ENCODE measurements at places on chromosomes 13 and 19.

- DNase-seq: no peak
Measured at GRCh38 chr13:21929400-21929799, 258.5 kb downstream of the FGF9 start.

DNA sequence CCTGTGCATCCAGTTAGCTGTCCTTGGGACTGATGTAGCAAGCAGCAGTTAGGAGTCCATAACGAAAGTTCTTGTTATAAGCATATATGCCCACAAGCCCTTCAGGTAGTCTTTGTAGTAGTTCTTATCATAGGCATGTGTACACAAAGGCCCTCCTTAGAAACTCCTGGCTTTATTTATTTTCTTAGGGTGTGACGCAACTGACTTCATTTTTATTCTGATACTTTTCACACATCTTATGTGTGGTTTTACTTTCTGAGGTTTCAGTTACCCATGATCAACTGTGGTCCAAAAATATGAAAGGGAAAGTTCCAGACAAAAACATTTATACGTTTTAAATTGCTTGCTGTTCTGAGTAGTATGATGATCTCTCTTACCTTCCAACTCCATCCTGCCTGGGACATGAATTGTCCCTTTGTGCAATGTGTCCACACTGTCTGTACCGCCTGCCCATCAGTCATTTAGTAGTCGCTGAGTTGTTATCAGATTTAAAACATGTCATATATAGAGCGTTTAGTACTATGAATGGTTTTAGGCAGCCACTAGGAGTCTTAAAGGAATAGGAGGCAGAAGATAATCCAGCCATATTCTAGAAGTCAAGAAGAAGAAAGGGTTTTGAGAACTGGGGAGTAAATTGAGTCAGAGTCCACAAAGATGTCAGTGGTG is 19.4 kb downstream of the GPC5 start:
- DNase-seq: no peak

DNA sequence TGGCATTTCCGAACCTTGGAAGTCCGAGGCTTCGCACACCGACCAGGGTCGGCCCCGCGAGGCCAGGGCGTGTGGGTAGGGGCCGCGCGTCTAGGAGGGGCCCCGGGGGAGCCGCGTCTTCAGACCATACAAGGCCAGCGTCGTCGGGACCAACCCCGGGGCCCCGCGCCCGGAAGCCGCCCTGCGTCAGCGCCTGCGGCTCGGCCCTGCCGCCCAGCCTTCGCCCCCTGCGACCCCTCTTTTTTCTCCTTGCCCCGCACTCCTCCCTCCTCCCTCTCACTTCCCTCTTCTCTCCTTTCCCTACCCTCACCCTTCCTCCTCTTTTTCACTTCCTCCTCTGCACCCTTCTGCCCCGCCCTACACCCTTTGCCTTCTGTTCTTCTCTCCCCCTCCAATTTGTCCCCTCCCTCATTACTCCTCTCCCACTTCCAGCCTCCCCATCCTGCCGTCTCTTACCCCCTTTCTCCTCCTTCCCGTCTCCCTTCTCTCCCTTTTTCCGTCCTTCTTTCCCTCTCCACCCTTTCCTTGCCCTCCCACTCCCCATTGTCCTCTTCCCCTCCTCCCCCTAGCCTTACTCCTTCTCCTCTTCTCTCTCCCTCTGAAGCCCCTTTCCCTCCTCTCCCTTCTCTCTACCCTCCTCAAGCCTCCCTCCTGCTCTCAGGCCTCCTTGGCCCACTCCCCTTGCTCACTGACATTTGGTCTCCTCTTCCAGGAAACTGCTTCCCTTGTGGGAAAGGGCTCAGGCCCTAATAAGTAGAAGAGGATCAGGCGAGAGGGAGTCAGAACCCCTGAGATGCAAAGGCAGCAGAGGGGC is 2.2 kb upstream of the PLEKHG2 start:
- no peak for DNase-seq

DNA sequence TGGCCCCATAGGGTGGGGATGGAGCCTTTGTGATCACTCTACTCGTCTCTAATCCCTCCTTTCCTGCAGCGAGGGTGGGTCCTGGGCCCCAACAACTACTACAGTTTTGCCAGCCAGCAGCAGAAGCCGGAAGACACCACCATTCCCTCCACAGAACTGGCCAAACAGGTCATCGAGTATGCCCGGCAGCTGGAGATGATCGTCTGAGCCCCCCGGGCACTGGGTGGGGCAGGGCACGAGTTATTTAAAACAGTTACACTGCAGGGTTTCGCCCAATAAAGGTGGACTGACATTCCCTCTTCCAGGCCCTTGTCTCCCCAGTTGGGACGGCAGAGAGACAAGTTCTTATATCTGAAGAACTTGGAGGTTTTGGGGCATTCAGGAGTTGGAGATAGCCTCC is 4.7 kb downstream of the GGN start:
- no peak for DNase-seq

- DNase-seq: no peak
Measured at GRCh38 chr19:23002690-23003422, at the start of gene ZNF728. ZNF728 (minus strand) TSS chr19:23003176; CDS start chr19:23003030, 146 bp downstream.

DNA sequence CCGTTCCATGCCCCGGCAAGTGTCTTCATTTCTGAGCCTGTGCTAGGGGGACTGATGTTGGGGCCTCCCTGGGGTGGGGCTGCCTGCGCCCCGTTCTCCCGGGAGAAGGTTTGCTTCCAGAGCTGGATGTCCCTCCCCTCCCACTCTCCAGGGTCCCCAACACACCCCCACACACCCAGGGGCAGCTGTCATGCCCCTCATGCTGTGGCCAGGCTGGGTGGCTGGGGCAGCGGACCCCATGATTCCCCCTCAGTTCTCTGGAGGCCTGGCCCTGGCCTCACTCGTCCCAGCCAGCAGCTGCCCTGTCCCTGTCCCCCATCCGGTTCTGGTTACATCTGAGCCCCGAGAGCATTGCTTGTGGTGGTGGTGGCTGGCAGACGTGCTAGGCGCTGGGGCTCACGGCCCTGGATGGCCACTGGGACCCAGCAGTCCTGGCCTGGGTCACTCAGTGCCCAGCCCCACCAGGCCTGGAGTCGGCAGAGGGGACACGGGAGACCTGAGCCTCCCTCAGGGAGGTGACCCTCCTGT is 184.8 kb downstream of the KDM4B start:
- no peak for DNase-seq

GRCh38 chr13:22120646-22121045 is 449.8 kb downstream of the FGF9 start:
- DNase-seq: no peak

DNA sequence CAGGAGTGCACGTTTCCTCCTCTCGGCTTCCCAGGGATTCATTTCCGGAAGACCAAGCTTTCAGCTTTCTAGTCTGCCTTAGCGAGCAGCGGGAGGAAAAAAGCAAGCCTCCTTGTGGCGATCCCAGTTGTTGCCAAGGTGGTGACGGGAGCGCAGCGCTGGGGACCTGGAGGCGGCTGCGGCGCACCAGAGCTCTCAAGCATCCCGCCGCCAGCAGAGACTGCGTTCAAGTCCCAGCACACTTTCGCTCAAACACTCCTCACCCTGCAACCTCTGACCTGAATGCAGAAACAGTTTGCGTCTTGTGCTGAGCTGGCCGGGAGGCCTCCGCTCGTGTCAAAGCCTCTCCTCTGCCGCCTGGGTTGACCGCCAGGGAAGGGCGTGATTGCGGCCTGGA is 4.9 kb downstream of the GSX1 start:
- DNase-seq: no peak

DNA sequence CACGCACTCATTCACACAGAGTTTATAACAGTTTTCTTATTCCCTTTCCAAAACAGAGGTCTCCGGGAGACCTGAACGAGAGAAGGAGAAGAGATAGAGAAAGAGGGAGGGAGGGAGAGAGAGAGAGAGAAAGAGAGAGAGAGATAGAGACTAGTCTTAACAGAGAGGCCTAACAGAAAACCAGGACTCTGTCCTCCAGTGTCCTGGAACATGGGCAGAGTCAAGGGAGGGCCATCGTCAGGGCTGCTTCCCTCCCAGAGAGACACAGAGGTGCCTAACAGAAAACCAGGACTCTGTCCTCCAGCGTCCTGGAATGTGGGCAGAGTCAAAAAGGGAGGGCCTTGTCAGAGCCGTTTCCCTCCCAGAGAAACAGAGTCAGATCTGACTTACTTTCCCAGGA is 78.7 kb downstream of the WTIP start:
- DNase-seq: no peak

DNA sequence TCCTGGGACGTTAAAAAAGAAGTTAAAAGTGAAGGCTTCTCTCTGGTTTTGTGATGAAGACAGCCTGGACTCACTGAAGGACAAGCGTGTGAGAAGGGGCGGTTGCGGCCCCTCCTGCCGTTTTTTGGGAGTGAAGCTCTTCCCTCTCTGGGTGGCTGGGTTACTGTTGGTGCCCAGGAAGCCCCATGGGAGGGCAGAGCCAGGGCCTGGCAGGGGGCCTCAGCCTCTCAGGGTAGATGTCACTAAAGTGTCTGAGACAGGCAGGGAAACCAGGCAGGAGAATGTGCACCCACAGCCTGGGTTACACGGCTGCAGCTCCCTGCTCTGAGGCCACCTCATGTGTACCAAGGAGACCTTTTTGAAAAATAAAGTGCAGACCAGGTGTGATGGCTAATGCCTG is 1.5 kb upstream of the WDR88 start:
- DNase-seq: no peak

DNA sequence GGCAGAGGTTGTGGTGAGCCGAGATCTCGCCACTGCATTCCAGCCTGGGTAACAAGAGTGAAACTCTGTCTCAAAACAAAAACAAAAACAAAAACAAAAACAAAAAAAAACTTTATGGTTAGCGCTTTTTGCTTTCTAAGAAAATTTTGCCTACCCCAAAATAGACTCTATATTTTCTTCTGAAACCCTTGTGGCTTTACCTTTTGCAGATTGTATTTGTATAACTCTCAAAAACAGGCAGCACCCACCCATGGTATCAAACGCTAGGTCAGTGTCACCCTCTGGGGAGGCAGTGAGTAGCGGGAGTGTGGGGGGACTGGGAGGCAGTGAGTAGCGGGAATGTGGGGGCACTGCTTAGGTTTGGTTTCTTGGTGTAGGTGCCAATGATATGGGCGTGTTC is 7.5 kb upstream of the SLC39A3 start:
- DNase-seq: peak; percentile 42

DNA sequence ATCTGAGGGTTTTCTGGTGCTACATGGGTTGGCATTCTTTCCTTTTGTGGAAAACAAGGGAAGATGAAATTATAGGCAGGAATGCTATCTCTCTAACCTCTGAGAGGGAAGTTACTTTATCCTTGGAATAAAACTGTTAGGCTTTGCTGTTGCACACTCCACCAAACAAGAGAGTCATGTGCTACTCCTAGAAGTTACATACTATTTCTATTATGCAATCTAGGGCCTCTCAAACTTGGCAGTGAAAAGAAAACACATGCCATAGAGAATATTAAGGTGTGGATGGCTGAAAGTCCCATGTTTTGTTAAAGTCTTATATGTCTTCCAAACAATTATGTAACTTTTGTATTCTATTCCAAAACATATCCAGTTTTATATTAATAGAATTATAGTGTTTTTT is 367.9 kb downstream of the SLC7A1 start:
- DNase-seq: no peak

GRCh38 chr13:71758828-71759227 is 108.2 kb downstream of the DACH1 start:
- DNase-seq: no peak

GRCh38 chr13:71278512-71278911 is 588.5 kb downstream of the DACH1 start:
- no peak for DNase-seq

DNA sequence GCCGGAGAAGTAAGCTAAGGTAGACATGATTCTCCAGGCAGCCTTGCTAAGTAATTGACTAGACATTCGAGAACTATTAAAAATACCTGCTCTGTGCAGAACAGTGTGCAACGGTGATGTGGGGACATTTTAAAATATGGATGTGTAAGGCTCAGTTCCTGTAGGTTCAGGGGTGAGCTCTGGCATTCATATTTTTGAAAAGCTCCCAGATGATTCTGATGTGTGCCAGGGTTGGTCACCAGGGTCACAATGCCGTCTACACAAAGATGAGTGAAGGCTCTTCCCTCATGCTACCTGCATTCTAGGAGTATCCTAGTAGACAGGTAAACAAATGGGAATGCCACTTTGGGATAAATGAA is 702 bp upstream of the EPSTI1 start:
- DNase-seq: no peak

- no peak for DNase-seq
Measured at GRCh38 chr13:97276862-97277269, 54.7 kb downstream of the MBNL2 start.

DNA sequence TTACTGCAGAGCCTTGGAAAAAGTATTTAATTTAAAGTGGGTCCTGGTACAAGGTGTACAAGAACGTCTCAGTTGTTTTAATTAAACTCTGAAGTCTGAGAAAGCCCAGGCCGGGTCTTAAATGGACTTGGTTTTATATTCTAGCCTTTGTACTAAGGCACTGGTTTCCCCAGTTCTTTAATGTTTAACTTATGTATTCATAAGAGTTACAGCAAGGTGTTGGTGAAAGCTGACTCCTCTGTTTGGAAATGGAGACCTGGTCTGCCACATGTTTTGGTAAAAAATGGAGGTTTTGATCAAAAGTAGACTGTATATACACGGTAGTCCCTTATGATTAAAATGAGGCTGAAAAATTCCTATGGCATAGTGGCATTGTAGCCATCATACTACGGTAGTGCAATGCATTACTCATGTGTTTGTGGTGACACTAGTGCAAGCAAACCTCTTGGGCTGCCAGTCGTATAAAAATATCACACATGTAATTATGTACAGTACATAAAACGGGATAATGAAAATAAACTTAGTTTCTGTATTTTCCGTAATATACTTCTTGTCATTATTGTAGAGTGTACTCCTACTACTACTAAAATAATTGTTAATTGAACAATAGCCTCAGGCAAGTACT is 883.4 kb upstream of the SPRY2 start:
- no peak for DNase-seq

DNA sequence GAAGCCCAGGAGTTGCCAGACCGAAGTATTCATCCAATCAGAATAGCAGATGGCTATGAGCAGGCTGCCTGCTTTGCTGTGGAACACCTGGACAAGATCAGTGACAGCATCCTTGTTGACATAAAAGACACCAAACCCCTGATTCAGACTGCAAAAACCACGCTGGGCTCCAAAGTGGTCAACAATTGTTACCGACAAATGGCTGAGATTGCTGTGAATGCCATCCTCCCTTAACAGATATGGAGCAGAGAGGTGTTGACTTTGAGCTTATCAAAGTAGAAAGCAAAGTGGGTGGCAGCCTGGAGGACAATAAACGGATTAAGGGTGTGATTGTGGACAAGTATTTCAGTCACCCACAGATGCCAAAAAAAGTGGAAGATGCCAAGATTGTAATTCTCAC is 250.3 kb upstream of the OBI1 start:
- DNase-seq: no peak

DNA sequence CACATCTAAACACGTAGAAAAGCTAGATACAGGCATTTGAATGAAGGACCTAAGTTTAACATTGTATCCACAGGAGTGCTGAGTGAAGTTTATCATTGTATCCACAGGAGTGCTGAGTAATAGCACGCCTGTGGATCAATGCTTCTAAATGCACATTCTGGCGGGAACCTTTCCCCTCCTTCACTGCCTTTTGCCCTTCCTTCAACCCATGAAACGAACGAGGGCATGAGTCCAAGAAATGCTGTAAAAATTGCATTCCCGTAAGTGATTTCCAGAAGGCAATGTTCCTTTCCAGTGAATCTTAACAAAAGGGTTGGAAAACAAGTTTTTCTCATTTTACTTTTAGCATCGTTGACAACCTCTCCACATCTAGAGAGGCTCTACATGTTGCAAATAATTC is 88.1 kb downstream of the ZDHHC20 start:
- DNase-seq: no peak

GRCh38 chr13:76693086-76693485 is 193.1 kb downstream of the KCTD12 start:
- DNase-seq: no peak

- no peak for DNase-seq
Measured at GRCh38 chr13:84528408-84529070, 646.3 kb upstream of the SLITRK1 start.

GRCh38 chr19:1516395-1516753 is 3.6 kb upstream of the ADAMTSL5 start:
- DNase-seq: no peak

Data from GM12878 (cell line).